Fibroblast of upper back skin (primary cell): ENCODE measurements at places on chromosomes 13 and 19.

DNA sequence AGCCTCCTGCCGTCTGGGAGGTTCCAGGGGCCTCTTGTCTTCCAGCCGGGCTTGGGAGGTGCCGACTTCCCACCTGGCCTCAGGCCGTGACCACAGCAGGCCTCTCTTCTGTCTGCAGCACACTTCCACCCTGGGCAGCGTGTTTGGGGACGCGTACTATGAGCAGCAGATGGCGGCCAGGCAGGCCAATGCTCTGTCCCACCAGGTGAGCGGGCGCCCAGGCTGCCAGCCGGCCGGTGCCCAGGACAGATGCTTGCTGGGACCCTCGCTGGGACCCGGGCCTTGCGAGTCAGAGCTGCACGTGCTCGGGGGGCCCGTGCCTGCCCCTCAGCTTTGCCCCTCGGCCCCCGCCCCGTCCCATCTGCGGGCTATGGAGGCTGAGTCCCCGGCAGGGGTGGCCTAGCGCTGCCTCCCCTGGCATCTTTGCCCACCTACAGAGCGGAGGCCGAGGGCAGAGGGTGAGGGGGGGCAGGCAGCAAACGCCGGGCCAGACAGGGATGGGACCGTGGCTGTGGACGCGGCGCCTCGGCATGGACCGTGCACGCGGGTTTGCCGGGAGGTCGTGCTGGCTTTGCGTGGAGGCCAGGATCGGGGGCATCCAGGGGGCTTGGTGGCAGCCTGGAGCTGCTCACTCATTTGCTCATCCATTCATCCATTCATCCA lies 16.2 kb downstream of the COMP start:
- DNase-seq, result no peak

DNA sequence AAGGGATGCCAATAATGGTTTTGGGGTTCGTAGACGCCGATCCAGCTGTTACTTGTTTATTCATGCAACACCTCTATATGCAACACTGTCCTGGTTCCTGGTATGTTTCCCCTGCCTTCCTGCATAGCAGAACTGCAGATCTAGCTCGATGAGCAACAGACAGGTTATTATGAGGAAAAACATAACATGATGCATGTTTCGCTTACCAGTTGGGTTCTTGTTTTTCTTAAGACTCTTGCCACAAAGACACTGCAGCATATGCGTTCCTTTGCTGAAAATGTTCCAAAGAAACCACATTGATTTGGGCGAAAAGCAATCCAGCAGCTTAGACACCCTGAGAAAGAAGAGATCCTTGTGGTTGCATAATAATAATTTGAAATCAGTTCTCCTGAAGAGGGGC lies 583 bp downstream of the FGF14 start:
- no peak for DNase-seq

DNA sequence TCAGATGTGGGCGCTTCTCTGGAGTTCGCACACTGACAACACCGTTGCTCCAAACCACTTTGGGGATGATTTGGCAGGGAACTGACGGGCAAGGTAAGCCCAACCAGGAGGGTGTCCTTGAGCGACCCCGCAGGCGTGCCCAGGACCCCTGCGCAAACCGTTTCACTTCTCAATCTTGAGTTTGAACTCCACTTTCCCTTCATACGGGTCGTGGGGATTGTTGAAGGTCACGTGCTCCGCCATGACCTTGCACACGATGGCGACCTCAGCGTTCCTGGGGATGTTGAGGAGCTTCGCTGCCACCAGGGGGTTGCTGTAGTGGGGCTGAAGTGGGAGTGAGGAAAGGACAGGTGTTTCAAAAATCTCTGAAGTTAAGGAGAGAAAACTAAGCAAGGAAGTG lies 8.8 kb downstream of the ATP4B start:
- DNase-seq, result no peak

DNA sequence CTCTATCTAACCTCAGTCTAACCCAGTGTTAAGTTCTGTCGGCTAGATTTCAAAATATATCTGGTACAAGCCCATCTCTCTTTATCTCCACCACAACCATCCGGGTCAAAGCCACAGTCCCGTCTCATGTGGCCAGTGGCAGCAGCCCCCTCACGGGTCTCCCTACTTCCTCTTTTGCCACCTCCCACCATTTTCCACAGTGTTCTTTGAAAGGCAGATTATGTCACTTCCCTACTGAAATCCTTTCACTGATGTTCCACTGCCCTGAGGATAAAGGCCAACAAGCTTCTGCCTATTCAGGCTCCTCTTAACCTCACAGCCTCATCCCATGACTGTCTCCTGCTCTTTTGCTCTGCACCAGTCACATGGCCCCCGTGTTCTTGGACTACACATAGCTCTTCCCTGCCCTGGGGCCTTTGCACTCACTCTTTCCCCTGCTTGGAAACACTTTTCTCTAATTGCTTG lies 117.2 kb downstream of the UBL3 start:
- no peak for DNase-seq

DNA sequence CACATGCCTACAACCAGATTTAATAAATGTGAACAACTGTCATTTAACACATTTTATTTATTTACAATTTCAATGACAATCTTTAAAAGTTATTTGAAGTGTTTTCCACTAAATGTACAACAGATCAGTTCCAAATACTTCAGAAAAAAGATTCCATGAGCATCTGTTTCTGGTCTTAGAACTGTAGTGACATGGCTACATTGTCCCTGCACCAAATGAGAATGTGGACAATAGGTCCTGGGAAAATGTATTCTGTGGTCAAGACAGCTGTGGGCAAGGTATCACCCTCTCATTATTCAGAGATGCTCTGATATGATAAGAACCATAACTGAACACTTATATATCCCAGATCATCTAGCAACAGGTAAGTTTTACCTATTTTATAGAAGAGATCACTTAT lies 43.7 kb downstream of the ELF1 start:
- no peak for DNase-seq

DNA sequence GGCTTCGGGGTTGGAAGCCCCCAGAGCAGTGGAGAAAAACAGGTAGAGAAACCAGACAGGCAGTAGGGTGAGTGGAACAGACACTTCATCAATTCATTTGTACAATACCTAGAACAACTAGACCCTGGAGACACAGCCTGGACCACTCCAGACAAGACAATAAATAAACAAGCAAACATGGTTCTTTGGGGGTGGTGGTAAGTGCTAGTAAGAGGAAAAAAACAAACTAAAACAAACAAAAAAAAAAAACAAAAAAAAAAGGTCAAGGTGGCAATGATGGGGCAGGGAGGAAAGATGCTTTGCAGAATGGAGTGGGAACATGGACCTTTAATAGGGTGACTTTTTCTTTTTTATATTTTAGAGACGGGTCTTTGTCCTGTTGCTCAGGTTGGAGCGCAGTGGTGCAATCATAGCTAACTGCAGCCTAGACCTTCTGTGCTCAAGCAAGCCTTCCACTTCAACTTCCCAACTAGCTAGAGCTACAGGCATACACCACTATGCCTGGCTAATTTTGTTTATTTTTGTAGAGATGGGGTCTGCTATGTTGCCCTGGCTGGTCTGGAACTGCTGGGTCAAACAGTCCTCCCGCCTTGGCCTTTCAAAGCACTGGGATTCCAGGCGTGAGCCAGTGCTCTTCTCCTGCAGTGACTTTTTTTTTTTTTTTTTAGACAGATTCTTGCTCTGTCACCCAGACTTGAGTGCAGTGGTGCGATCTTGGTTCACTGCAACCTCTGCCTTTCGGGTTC lies 3.1 kb downstream of the JUNB start:
- no peak for DNase-seq

DNA sequence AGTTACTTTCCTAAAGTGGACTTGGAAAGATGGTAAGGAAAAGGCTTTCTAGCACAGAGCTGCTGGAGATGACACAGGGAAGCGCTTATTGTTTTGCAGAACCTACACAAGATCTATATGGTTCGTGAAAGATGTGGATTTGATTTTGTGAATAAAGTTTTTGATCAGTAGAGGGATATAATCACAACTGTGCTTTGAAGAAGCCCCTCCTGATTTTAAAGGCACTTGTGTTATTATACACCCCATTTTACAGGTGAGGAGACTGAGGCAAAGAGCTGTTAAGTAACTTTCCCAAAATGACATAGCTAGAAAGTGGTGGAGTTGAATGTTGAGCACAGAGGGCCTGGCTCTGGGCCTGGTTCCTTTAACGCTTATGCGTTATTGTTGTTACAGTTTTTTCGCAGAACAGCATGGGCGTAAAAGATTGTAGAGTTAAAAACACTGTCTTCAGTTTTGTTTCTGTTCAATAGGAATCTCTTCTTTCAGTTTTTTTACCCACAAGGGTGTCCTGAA lies 1.4 kb downstream of the TDRD3 start:
- DNase-seq, result no peak

GRCh38 chr19:34574704-34575103 lies 93.1 kb downstream of the WTIP start:
- no peak for DNase-seq

DNA sequence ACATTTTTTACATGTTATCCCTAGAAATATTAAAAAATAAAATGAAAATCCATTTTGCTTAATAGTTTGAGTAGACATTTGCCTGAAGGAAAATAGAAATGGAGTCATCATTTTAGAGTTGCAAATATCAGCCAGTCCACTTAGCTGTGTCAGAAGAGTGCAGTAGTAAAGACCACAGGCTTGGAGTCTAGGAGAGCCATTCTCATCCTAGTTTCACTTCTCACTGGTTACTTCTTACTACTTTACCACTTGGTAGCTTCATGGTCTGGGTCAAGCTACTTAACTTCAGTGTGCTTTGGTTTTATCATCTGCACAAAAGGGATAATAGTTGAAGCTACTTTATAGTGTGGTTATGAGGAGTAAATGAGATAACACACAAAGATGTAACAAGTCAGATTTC lies 286.5 kb upstream of the NBEA start:
- no peak for DNase-seq

GRCh38 chr13:95707035-95707434 lies 30.1 kb downstream of the DNAJC3 start:
- no peak for DNase-seq

DNA sequence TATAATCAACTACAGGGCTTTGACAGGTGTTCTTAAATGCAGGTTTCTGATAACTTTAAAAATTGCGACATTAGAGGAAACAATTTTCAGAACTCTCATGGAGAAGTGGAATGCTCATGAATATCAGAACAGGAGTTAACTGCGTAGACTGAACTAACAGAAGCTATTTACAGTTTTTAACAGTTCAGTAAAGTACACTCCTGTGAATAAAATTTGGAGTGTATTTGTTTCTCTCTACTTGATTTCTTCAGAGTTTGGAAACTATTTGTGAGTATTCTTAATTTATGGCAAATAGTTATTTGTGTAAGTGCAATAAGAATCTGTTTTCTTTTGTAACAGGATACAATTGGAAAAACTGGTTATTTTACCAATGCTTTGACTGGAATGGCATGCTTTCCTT lies 114.4 kb downstream of the TNFRSF19 start:
- DNase-seq, result no peak

- DNase-seq, result peak; percentile 18
Measured at GRCh38 chr13:20550799-20551198, 16.2 kb upstream of the IFT88 start.

DNA sequence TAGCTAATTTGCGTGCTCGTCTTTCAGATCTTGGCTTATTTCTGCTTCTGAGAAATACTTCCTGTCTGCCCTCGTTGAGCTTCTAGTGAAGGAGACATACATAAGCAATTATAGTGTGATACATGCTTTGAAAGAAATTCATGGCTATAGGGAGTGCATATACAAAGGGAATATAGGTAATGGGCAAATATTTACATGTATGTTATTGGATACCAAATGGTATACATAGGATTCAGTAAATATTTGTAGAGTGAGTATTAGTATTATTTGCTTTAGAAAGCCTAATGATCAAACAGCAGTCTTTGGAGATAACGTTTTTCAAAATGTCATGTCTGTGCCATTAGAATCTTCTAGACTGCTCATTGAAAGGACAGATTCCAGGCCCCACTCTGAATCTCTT lies 5.2 kb downstream of the BRCA2 start:
- DNase-seq, result no peak

GRCh38 chr19:51338563-51339312 lies 3.2 kb downstream of the VSIG10L start:
- DNase-seq, result peak; percentile 68

- peak; percentile 48 for DNase-seq
Measured at GRCh38 chr13:44906713-44907112, 82.6 kb downstream of the NUFIP1 start.

DNA sequence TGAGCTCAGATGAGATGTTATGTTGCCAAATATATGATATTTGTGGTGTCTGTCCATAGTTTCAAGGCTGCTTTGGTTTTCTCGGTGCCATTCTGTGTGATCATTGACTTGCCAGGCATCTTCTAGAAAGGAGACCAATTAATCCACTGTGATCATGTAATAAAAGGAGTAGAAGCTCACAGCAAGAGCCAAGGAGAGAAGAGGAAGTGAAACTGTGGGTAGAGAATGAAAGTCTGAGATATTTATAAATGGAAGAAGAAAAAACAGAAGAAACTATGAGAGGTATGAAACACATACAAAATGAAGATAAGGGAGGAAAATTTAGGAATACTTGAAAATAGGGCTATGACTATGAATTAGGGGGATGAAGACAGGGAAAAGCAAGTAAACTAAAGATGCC lies 11.1 kb upstream of the ZNF613 start:
- DNase-seq, result no peak

- no peak for DNase-seq
Measured at GRCh38 chr13:104426435-104426834, 1360.2 kb upstream of the SLC10A2 start.

- peak; percentile 0 for DNase-seq
Measured at GRCh38 chr19:57057036-57057686, 62.6 kb upstream of the USP29 start.

DNA sequence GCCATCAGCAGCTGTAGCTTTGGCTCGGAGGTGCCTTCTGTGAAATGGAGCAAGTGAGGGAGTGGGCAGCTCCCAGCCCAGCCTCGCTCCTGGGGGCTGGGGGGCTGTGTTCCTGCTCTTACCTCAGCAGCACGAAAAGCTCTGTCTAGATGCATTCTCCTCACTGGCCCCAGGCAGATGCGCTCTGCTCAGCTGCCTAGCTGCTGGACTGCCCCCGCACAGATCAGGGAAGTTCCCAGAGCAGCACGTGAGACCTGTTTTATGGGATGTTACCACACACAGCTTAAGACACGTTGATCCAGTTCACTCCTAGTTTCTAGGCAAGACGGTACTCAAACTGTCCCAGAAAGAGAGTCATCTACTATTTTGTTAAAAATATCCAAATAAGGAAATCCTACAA lies 13.6 kb downstream of the LCP1 start:
- DNase-seq, result peak; percentile 7

DNA sequence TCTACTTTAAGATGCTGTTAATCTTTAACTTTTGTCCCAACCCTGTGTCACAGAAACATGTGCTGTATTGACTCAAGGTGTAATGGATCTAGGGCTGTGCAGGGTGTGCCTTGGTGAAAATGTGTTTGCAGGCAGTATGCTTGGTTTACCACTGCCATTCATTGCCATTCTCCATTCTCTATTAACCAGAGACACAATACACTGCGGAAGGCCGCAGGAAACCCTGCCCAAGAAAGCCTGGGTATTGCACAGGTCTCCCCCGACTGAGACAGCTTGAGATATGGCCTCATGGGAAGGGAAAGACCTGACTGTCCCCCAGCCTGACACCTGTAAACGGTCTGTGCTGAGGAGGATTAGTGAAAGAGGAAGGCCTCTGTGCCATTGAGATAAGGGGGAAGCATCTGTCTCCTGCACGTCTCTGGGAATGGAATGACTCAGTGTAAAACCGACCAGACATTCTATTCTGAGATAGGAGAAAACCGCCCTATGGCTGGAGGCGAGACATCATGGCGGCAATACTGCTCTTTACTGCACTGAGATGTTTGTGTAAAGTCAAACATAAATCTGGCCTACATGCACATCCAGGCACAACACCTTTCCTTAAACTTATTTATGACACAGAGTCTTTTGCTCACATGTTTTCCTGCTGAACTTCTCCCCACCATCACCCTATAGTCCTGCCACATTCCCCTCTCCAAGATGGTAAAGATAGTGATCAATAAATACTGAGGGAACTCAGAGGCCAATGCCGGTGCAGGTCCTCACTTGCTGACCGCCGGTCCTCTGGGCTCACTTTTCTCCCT lies 13.1 kb upstream of the ZNF888 start:
- no peak for DNase-seq
